Breast epithelium (tissue), 4 donors: ENCODE measurements at places on chromosomes 2 and 18. TPM values are rescaled to one million over a fixed set of nuclear protein-coding genes. Genes with fewer than 3 reads are reported as not detected.
A peak's percentile ranks its signal among the peaks of the same experiment; 100 is the strongest.

GRCh38 chr2:169599568-169599967 is 15.4 kb downstream of the PPIG start:
- H3K27ac ChIP-seq: no peak overlapping the region
- DNase-seq: no peak
- no peaks in the 10 kb centered on the region for H3K27me3 ChIP-seq
- no peaks in the 10 kb centered on the region for H3K4me1 ChIP-seq
- H3K36me3 ChIP-seq: no peaks in the 10 kb centered on the region

- no peak overlapping the region for H3K4me3 ChIP-seq
- peak overlapping the region; percentile 34 for H3K27ac ChIP-seq
- no peaks in the 10 kb centered on the region for H3K4me1 ChIP-seq
- H3K27me3 ChIP-seq: no peaks in the 10 kb centered on the region
- no peaks in the 10 kb centered on the region for H3K36me3 ChIP-seq
These were observed 73.8 kb downstream of the SPTBN1 start for GRCh38 chr2:54529935-54530334.

GRCh38 chr18:63905361-63905760 is 2.4 kb upstream of the SERPINB10 start:
- H3K4me3 ChIP-seq: no peak overlapping the region
- no peak overlapping the region for H3K27ac ChIP-seq
- no peaks in the 10 kb centered on the region for H3K36me3 ChIP-seq
- DNase-seq: no peak
- H3K4me1 ChIP-seq: no peaks in the 10 kb centered on the region

- H3K4me1 ChIP-seq: no peaks in the 10 kb centered on the region
- no peak for DNase-seq
- no peak overlapping the region for H3K4me3 ChIP-seq
These were observed 340.5 kb downstream of the PARD3B start for GRCh38 chr2:204885747-204886146.

- H3K4me3 ChIP-seq: peak overlapping the region; percentile 90
- peaks cover 4% of the 10 kb centered on the region for H3K4me1 ChIP-seq
- no peak for DNase-seq
These were observed 641 bp downstream of the MAPRE3 start for GRCh38 chr2:26970928-26971627.

DNA sequence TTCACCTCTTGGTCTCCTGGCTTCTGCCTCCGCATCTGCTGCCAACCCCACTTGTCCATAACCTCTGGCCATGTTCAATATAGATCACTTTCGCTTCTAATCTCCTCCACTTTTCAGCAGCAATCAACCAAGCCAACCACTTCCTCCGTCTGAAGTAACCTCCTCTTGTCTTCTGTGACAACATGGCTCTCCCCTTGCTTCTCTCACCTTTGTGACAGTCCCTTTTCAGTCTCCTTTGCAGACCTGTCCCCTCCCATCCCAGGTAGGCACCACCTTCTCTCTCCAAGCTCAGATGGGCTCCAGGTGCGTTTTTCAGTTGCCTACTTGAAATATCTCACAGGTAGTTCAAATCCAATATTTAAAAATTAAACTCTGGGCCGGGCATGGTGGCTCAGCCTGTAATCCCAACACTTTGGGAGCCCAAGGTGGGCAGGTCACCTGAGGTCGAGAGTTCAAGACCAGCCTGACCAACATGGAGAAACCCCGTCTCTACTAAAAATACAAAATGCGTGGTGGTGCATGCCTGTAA is 4.7 kb upstream of the PSD4 start:
- H3K4me3 ChIP-seq: no peak overlapping the region
- H3K4me1 ChIP-seq: no peaks in the 10 kb centered on the region
- DNase-seq: no peak
- no peaks in the 10 kb centered on the region for H3K36me3 ChIP-seq

Gene HPCAL1
- 41.9 TPM for total RNA-seq
